HepG2 (cell line): ENCODE measurements at places on chromosomes 7 and 10. TPM values are rescaled to one million over a fixed set of nuclear protein-coding genes. Genes with fewer than 3 reads are reported as not detected.

MBLAC1 gene
- polyA plus RNA-seq: 0.79 and 0.88 TPM in 2 replicates

TRUB1 gene
- 7.6 and 10.6 TPM in 2 replicates for polyA plus RNA-seq

ANKRD30A gene
- polyA plus RNA-seq: not detected in 2 replicates

PON1 gene
- 0.57 and 0.63 TPM in 2 replicates for polyA plus RNA-seq

HYCC1 gene
- 8.1 and 9.5 TPM in 2 replicates for polyA plus RNA-seq

GIMAP1 gene
- not detected in 2 replicates for polyA plus RNA-seq

CTAGE4 gene
- polyA plus RNA-seq: not detected in 2 replicates

MAT1A gene
- 57.1 and 71.8 TPM in 2 replicates for polyA plus RNA-seq

ZNF92 gene
- 3.1 and 4.0 TPM in 2 replicates for polyA plus RNA-seq

TSPAN13 gene
- polyA plus RNA-seq: 5.8 and 6.4 TPM in 2 replicates

GPR26 gene
- not detected in 2 replicates for polyA plus RNA-seq

RARRES2 gene
- polyA plus RNA-seq: 134 and 157 TPM in 2 replicates

PNLIPRP1 gene
- polyA plus RNA-seq: not detected in 2 replicates

MUC12 gene
- polyA plus RNA-seq: not detected in 2 replicates

MLXIPL gene
- polyA plus RNA-seq: 60.1 and 66.2 TPM in 2 replicates

DPYSL4 gene
- 1.2 and 2.1 TPM in 2 replicates for polyA plus RNA-seq

MSMB gene
- polyA plus RNA-seq: 0.84 and 1.3 TPM in 2 replicates

CAV2 gene
- 0.18 and 0.42 TPM in 2 replicates for polyA plus RNA-seq

YKT6 gene
- 60.3 and 65.6 TPM in 2 replicates for polyA plus RNA-seq

IMMP2L gene
- 7.8 and 8.3 TPM in 2 replicates for polyA plus RNA-seq

NEUROG3 gene
- not detected in 2 replicates for polyA plus RNA-seq

CPSF4 gene
- polyA plus RNA-seq: 34.1 and 46.9 TPM in 2 replicates

MYL10 gene
- polyA plus RNA-seq: 0.16 TPM in 1 of 2 replicates, not detected in the other

EPC1 gene
- 39.2 and 44.2 TPM in 2 replicates for polyA plus RNA-seq

GRM3 gene
- not detected in 2 replicates for polyA plus RNA-seq

MGAM2 gene
- 0.21 and 0.29 TPM in 2 replicates for polyA plus RNA-seq

ZNF25 gene
- 1.5 and 1.6 TPM in 2 replicates for polyA plus RNA-seq

ZNF727 gene
- not detected in 2 replicates for polyA plus RNA-seq

CYP2C19 gene
- not detected in 2 replicates for polyA plus RNA-seq

KCP gene
- polyA plus RNA-seq: 0.37 and 0.46 TPM in 2 replicates

ASIC3 gene
- polyA plus RNA-seq: 0.50 and 0.51 TPM in 2 replicates

LEP gene
- polyA plus RNA-seq: 0.04 and 0.05 TPM in 2 replicates

EPHB4 gene
- 61.4 and 68.6 TPM in 2 replicates for polyA plus RNA-seq

ATRNL1 gene
- 0.01 TPM in 1 of 2 replicates, not detected in the other for polyA plus RNA-seq

PNLIPRP2 gene
- polyA plus RNA-seq: 0.21 and 0.56 TPM in 2 replicates

C7orf57 gene
- not detected in 2 replicates for polyA plus RNA-seq

ANK3 gene
- not detected in 2 replicates for polyA plus RNA-seq

FGFR2 gene
- polyA plus RNA-seq: 1.2 and 1.6 TPM in 2 replicates

GCK gene
- polyA plus RNA-seq: not detected in 2 replicates

GTF2I gene
- 53.1 and 74.6 TPM in 2 replicates for polyA plus RNA-seq
